Epithelial cell of umbilical artery (primary cell): ENCODE measurements at places on chromosomes 6 and 20. TPM values are rescaled to one million over a fixed set of nuclear protein-coding genes. Genes with fewer than 3 reads are reported as not detected.

The SRSF12 gene
- total RNA-seq = under 0.01 TPM in 1 of 2 replicates, not detected in the other

The ACOT13 gene
- 6.2 and 7.5 TPM in 2 replicates for total RNA-seq

The PLG gene
- total RNA-seq = not detected in 2 replicates

The C6orf15 gene
- total RNA-seq = not detected in 2 replicates

The RNF144B gene
- 103 and 269 TPM in 2 replicates for total RNA-seq

The BPIFB1 gene
- total RNA-seq = not detected in 2 replicates

The BPHL gene
- 14.6 and 15.2 TPM in 2 replicates for total RNA-seq

The SEL1L2 gene
- not detected in 2 replicates for total RNA-seq

The ZNF292 gene
- 18.8 and 30.9 TPM in 2 replicates for total RNA-seq
